Endothelial cell (in vitro differentiated cells): ENCODE measurements at places on chromosomes 4 and X. TPM values are rescaled to one million over a fixed set of nuclear protein-coding genes. Genes with fewer than 3 reads are reported as not detected.
A peak's percentile ranks its signal among the peaks of the same experiment; 100 is the strongest.

Gene CSN1S1
- not detected for total RNA-seq

DNA sequence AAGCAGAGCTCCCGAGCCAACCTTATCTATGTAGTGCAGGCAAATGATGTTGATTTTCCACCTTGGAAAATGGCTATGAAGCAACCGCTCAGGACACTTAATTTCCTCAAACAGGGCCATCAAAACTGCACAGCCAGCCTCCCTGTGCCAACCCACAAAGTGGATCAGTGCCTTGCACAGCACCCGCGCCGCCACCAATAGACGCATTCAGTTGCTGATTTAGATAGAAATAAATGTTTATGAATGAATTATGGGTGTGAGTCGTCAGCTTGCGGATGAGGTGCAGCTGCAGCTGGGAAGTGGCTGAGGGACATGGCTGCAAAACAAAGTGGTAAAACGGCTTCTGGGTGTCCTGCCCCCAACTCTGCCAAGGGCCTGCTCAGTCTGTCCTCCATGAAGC lies 47.0 kb downstream of the SOD3 start:
- no peaks in the 10 kb centered on the region for H3K36me3 ChIP-seq
- no peak for DNase-seq
- no peak overlapping the region for H3K27ac ChIP-seq
- H3K4me1 ChIP-seq = peaks cover 15% of the 10 kb centered on the region
- peaks cover 3% of the 10 kb centered on the region for H3K27me3 ChIP-seq

Gene OTOP1
- total RNA-seq = not detected

DNA sequence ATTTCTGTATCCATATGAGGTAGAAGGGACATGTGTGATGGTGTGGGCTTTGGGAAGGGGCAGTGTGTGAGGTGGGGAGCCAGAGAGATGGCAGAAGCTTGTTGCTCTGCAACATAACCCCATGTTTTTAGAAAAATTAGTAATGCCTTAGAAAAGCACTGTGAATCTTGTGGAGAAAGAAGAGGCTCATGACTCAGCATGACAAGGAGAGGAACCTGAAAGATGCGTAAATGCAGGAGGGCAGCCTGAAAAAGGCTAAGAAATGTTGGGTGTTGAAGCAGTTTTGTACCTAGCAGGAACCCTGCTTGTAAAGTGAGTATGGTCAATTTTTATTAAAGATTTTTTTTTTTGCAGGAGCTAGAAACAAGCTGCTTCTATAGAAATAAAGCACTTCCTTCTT lies 59.8 kb downstream of the ARSJ start:
- H3K27me3 ChIP-seq = no peaks in the 10 kb centered on the region
- peaks cover 3% of the 10 kb centered on the region for H3K4me1 ChIP-seq
- no peak overlapping the region for H3K4me3 ChIP-seq
- no peak for DNase-seq

DNA sequence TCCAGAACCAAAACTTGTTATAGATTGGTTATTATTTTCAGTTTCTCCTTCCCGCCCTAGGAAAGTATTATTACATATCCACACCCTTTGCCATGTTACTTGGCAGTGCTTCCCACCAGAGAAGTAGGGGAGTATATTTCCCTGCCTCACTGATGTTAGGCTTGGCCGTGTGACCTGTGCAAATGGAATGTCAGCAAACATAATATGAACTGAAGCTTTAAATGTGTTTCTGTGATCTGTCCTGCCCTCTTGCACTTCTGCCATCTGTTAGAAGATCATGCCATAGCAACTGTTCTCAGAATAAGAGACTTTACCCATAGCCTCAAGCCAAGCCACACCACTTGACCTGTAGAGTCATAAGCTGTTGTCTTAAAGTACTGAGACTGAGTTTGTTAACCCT lies 36.7 kb upstream of the NEUROG2 start:
- DNase-seq = no peak
- H3K4me3 ChIP-seq = no peak overlapping the region
- no peak overlapping the region for H3K27ac ChIP-seq
- no peaks in the 10 kb centered on the region for H3K4me1 ChIP-seq

DNA sequence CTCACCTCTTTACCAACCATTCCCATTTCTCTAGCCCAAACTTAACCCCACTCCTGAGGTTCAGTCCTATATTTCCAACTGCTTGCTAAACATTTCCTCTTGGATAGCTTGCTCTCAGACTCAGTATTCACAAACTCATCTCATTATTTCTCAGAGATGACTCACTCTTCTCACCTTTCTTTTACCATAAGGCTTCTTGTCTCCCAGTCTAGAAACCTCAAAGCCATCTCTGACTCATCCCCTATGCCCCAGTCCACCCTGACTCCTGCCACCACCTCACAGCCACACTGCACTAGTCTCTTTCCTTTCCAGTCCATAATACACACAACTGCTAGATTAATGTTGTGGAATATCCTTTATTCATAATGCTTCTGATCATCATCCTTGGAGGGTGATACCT lies 4.8 kb downstream of the FRMPD3 start:
- H3K36me3 ChIP-seq = peaks cover 4% of the 10 kb centered on the region
- peaks cover 7% of the 10 kb centered on the region for H3K4me1 ChIP-seq
- no peak for DNase-seq
- peaks cover 6% of the 10 kb centered on the region for H3K27me3 ChIP-seq

DNA sequence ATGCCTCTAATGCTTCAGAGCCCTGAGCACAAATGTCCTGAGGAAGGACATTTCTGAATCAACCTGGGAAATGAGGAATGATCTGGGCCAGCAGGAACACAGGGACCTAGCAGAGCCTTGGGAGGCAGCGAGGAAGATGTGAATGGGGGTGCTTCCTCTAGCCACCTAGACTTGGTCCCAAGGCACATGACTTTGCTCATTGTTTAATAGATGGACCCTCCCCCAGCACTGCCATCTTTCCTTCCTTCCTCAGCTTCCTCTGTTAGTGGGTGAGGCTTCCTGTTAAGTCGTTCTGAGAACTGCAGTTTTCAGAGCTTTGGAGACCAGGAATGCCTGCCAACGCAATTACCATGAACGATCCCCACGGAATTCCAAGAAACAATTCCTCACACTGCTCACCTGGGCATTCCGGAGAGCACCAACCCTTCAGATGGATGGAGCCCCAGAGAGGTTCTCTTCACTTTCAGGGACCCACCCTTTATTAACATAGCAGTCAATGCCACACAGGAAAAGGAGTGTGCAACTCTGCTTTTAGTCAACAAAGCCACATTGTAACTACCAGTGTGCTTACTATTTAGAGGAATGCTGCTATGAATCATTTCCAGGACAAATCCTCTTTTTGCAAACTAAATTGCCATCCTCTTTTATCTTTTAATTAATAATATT lies 48.5 kb upstream of the STIM2 start:
- peak overlapping the region; percentile 98 for H3K27ac ChIP-seq
- peaks cover 39% of the 10 kb centered on the region for H3K4me1 ChIP-seq
- H3K27me3 ChIP-seq = peaks cover 6% of the 10 kb centered on the region
- peaks cover 3% of the 10 kb centered on the region for H3K36me3 ChIP-seq

DNA sequence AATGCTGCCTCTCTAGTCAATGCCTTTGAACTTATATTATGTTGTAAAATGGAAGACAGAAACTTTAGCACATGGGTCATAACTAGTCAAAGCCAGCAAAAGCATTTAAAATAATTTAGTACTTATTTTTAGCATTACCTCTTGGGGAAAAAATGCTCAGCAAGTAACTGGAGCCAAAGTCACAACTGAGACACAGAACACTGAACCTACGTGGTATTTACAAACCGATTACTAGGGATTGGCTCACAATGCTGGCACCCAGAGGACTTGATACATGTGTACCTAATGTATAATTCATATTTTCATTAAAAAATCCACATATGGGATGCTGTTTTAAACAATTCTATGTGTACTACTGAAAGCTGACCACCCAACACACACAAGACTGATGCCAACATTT lies 38.4 kb downstream of the PHKA2 start:
- no peak overlapping the region for H3K27ac ChIP-seq
- peaks cover 5% of the 10 kb centered on the region for H3K4me1 ChIP-seq
- H3K4me3 ChIP-seq = no peak overlapping the region

DNA sequence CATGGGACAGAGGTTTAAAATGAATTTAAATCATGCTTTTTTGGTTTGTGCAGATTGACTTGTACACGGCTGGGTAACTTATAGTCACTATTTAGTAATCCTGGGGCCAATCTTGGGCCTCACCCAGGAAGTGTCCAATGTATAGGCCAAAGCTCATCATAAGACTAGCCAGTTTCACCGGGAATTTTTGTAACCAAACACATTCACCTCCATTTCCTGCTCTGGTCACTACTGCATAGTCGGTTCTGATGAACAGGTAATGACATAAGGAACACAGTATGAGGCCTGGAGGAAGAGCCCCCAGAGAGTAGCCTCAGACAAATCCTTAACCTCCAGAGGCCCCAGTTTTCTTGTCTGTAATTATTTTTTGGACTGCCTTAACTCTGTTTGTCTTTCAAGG lies 81.9 kb downstream of the HPRT1 start:
- H3K27ac ChIP-seq = peak overlapping the region; percentile 72
- H3K36me3 ChIP-seq = peaks cover 7% of the 10 kb centered on the region
- no peak for DNase-seq
- H3K27me3 ChIP-seq = no peaks in the 10 kb centered on the region
- no peak overlapping the region for H3K4me3 ChIP-seq
- peaks cover 29% of the 10 kb centered on the region for H3K4me1 ChIP-seq

GRCh38 chr4:150164956-150165629 lies 86.8 kb downstream of the DCLK2 start:
- no peak overlapping the region for H3K4me3 ChIP-seq
- peaks cover 15% of the 10 kb centered on the region for H3K36me3 ChIP-seq
- H3K27ac ChIP-seq = no peak overlapping the region
- no peaks in the 10 kb centered on the region for H3K4me1 ChIP-seq

DNA sequence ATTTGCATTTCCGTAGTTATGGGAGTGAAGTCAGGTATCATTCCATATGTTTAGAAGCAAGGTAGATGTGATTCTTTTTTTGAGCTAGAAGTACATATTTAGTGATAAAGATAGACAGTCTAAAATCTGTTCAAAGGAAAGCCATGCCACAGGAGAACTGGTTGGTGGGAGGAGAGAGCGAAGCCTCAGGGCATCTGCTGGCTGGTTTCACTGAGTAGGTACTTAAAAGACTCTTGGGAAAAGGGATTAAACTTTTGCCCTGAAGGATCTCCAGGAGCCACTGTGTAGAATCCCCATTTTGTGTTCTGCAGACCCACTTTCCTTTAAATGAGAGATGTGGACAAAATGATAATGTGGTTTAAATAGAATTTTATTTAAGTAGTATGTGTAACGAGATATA lies 89.6 kb downstream of the SHROOM2 start:
- no peak for DNase-seq
- H3K36me3 ChIP-seq = no peaks in the 10 kb centered on the region
- H3K4me3 ChIP-seq = no peak overlapping the region
- peaks cover 10% of the 10 kb centered on the region for H3K4me1 ChIP-seq
- H3K27ac ChIP-seq = no peak overlapping the region

GRCh38 chr4:186471441-186471840 lies 83.9 kb downstream of the MTNR1A start:
- H3K4me3 ChIP-seq = no peak overlapping the region
- peaks cover 3% of the 10 kb centered on the region for H3K27me3 ChIP-seq
- no peak overlapping the region for H3K27ac ChIP-seq
- H3K36me3 ChIP-seq = no peaks in the 10 kb centered on the region
- no peaks in the 10 kb centered on the region for H3K4me1 ChIP-seq
- no peak for DNase-seq

- no peak overlapping the region for H3K4me3 ChIP-seq
- H3K4me1 ChIP-seq = peaks cover 8% of the 10 kb centered on the region
- H3K27me3 ChIP-seq = no peaks in the 10 kb centered on the region
- no peaks in the 10 kb centered on the region for H3K36me3 ChIP-seq
Observed at GRCh38 chr4:187224560-187224959, 500.9 kb upstream of the FAT1 start.

- H3K4me3 ChIP-seq = no peak overlapping the region
- H3K36me3 ChIP-seq = peaks cover 16% of the 10 kb centered on the region
- no peak overlapping the region for H3K27ac ChIP-seq
- H3K4me1 ChIP-seq = no peaks in the 10 kb centered on the region
- DNase-seq = no peak
Observed at GRCh38 chr4:118758293-118758692, 73.1 kb downstream of the METTL14 start.

- no peak for DNase-seq
- H3K4me1 ChIP-seq = no peaks in the 10 kb centered on the region
- H3K27me3 ChIP-seq = peaks cover 2% of the 10 kb centered on the region
Observed at GRCh38 chrX:9396930-9397329, 67.9 kb upstream of the TBL1X start.

Gene DMD
- total RNA-seq = 5.5 TPM

GRCh38 chrX:135213200-135213844 lies 38.5 kb upstream of the ETDA start:
- no peaks in the 10 kb centered on the region for H3K4me1 ChIP-seq
- peaks cover 4% of the 10 kb centered on the region for H3K36me3 ChIP-seq
- DNase-seq = no peak

Gene PAGE1
- not detected for total RNA-seq

Gene VSIG4
- total RNA-seq = not detected

GRCh38 chrX:120372667-120373370 lies 10.9 kb downstream of the ATP1B4 start:
- DNase-seq = no peak
- H3K4me3 ChIP-seq = no peak overlapping the region
- peaks cover 2% of the 10 kb centered on the region for H3K27me3 ChIP-seq

- DNase-seq = no peak
- H3K27me3 ChIP-seq = no peaks in the 10 kb centered on the region
- H3K36me3 ChIP-seq = no peaks in the 10 kb centered on the region
- no peak overlapping the region for H3K27ac ChIP-seq
- no peaks in the 10 kb centered on the region for H3K4me1 ChIP-seq
Observed at GRCh38 chr4:70196857-70197256, 1.3 kb downstream of the ODAM start.

DNA sequence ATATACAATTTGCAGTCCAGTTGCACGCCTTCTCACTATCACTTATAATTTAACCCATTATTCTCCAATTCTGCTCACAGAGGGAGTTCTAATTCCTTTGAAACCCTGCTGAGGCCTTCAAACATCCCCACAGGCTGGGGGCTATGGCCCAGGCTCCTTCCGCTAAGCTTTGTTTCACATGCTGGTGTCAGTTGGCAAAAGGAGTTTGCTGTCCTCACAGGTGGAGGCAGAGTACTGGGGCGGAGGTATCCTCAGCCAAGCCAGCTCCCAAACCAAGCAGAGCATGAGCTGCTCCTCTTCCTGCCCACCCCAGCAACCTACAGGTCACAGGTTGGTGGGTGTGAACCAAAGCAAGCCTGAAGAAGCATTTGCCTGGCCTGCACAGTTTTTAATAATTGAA lies 21.5 kb downstream of the BTC start:
- no peak overlapping the region for H3K4me3 ChIP-seq
- DNase-seq = no peak
- no peak overlapping the region for H3K27ac ChIP-seq

DNA sequence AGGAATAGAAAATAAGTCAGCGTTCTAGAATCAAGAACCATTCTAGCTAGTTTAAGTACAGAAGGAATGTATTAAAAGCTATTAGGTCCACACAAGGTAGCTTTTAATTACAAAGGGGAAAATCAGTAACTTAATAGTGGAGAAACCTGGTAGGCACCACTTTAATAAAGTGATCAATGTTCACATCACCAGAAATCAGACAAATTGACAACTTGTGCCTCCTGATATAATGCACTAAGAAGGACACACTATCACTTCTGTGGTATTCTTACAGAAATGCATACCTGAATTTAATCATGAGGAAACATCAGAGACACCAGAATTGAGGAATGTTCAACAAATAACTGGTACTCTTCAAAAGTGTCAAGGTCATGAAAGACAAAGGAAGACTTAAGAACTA lies 54.9 kb downstream of the NYX start:
- H3K4me1 ChIP-seq = no peaks in the 10 kb centered on the region
- no peak overlapping the region for H3K27ac ChIP-seq
- H3K27me3 ChIP-seq = no peaks in the 10 kb centered on the region
- no peak for DNase-seq
- no peak overlapping the region for H3K4me3 ChIP-seq
